ENCODE measurements at places on chromosomes 2 and 18.

- DNase-seq: no peak
These were observed 42.8 kb downstream of the KLHL14 start for GRCh38 chr18:32730068-32730467.

- DNase-seq: no peak
These were observed 470.8 kb downstream of the RIT2 start for GRCh38 chr18:42644729-42645131.

GRCh38 chr18:5972298-5972697, 77.0 kb upstream of the TMEM200C start:
- no peak for DNase-seq

- no peak for DNase-seq
These were observed 115.8 kb upstream of the CWC22 start for GRCh38 chr2:180122874-180123273.

DNA sequence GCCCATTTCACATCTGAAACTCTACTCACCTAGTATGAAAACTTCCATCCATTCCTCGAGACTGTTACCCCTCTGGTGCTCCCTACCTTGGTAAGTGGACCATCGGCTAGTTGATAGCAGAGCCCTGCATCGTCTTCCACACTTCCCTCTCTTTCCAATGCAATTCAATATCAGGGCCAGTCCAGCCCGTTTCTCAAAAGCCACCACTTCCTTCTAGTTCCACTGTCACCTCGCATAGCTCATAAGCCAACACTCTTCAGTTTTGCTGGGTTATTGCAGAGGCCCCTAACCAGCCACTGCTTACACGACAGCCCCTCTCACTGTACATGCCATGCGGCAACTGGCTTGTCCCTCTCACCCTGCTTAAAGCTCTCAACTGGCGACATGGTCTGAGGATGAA, 10.2 kb upstream of the ZNF407 start:
- no peak for DNase-seq

- DNase-seq: no peak
These were observed 36.3 kb downstream of the SLC35F5 start for GRCh38 chr2:113720167-113720566.

- no peak for DNase-seq
These were observed 53.0 kb upstream of the FOSL2 start for GRCh38 chr2:28339516-28340175.

DNA sequence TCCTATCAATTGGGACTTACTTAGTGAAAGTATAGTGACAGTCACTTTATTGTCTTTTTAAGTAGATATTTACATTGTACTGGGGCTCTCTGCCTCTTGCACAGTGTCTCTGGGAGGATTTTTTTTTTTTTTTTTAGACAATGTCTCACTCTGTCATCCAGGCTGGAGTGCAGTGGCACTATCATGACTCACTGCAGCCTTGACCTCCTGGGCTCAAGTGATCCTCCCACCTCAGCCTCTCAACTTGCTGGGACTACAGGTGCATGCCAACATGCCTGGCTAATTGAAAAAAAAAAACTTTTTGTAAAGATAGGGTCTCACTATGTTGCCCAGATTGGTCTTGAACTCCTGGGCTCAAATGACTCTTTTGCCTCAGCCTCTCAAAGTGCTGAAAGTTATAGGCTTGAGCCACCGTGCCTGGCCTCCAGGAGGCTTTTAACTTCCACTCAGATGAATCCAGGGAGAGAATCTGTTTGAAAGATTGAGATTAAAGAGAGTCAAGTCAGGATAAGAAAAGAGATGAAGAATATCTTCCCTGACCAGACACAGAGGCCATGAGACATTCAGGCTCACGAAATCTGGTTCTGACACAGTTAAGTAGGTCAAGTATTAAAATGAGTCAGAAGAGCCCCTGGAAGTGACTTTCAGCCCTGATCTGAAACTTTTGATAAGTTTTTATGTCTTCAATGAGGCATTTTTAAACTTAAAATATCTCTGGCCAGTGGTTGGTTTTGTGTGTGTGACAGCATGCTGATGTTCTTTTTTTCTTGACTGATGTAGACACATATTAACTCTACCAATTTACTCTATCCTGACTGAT, 18.3 kb downstream of the ARHGEF33 start:
- no peak for DNase-seq

GRCh38 chr2:6947929-6948676, 30.9 kb downstream of the RNF144A start:
- DNase-seq: no peak

- DNase-seq: no peak
These were observed 103.1 kb downstream of the CERS6 start for GRCh38 chr2:168559187-168559586.

DNA sequence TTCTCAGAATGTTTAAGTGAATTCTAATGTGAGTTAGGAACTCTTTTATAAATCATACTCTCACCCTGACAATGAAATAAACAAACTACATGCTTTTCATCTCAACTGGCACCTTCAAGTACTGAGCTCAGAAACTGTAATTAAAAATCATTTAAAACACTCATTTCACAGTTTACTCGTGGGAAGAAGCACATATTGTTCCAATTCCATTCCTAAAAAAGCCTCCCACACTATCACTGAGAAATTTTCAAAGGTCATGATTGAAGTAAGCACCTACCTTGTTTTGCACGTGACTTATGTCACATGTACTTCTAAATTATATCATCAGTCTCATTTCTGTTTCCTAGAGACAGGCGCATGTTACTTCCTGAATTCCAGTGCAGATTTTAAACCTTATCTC, 678.1 kb upstream of the SLC8A1 start:
- DNase-seq: no peak

- no peak for DNase-seq
These were observed 4.0 kb downstream of the KLHL29 start for GRCh38 chr2:23388756-23389514.

DNA sequence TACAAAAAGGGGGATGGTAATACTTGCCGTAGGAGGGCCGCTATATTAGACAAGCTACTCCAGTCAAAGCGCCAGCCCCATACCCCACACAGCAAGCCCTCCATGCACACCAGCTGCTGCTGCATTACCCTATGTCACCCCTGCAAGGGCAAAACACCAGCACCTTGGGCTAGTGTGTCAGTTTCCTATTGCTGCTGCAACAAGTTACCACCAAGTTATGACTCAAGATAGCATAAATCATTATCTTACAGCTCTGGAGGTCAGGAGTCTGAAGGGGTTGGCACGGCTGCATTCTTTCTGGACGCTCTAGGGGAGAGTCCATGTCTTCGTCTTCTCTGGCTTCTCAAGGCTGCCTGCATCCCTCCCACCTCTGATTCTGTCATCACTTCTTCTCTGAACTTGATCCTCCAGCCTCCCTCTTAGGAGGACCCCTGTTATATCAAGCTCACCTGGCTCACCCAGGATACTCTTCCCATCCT, 88.6 kb upstream of the ACAA2 start:
- DNase-seq: no peak

DNA sequence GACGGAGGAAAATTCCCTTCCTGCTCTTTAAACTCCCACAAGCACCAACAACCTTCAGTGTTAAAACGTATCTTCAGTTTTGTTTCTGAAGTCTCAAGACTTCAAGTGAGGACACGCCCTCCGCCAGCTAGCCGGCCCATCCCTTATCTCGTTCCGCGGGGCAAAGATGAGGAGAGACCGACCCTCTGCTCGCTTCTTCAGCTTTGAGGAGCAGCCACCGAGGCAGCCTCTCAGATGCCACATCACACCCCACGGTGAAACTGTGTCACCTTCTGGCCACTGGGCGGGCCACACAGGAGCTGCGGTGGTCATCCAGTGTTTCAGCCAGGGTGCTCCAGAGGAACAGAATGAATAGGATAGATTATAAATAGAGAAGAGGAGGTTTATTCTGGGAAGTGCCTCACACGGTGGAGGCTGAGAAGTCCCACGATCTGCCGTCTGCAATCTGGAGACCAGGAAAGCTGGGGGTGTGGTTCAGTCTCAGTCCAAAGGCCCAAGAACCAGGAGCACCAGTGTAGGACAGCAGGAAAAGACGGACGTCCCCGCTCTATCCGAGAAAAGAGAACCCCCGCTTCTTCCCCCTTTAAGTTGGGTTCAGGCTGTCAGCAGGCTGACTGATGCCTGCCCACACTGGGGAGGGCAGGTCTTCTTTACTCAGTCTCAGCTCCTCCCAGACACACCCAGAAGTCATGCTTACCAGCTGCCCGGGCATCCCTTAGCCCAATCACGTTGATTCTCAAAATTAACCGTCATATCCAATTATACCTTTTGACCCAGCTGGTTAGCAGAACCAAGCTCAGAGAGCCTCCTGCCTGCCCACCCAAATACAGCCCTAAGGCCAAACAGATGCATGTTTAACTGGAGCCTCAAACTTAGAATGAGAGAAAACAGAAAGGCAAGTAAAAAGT, 399.7 kb upstream of the ID2 start:
- DNase-seq: no peak

GRCh38 chr2:232053777-232054176, 92.3 kb downstream of the DIS3L2 start:
- DNase-seq: no peak

GRCh38 chr18:56831988-56832387, 180.8 kb downstream of the WDR7 start:
- no peak for DNase-seq

- DNase-seq: no peak
These were observed 92.2 kb downstream of the DPP4 start for GRCh38 chr2:161981679-161982250.

- no peak for DNase-seq
These were observed 404.3 kb downstream of the PID1 start for GRCh38 chr2:228866781-228867180.

GRCh38 chr2:177676636-177677035, 284.1 kb downstream of the AGPS start:
- DNase-seq: no peak

DNA sequence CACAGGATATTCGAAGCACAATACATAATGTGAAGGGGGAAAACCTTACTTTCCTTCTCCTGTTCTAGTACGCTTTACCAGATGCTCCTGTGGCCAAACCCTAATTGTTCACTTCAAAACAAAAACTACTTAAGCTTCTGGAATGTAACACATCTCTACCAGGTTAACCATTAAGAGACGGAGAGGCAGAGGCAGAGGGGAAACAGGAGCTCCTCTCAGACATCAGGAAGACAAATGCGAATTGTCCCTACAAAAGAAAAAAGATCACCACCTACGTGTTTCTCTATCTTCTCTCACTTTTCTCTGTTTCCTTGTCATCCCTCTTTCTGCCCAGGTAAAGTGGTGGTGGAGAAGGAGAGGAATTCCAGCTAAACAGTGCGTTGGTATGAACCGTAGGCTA, 266.8 kb downstream of the NRXN1 start:
- DNase-seq: no peak

DNA sequence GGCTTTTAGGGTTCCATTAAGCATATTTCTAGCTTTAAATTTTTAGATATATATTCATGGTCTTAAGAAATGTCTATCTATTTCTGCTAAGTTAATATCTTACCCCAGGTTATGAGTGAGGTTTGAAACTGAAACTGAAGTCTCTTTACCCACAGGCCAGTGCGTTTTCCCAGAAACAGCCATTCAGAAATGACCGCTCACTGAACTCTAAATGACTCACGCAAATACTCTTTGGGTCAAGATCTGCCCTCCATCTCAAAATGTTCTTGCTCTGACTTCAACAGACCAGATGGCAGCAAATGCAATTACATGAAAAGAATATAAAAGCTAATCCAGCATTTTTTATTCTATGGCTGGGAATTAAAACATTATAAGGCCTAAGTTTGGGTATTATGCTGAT, 315.2 kb downstream of the TDRD15 start:
- no peak for DNase-seq

GRCh38 chr2:11305338-11305737, 39.1 kb downstream of the ROCK2 start:
- DNase-seq: no peak

DNA sequence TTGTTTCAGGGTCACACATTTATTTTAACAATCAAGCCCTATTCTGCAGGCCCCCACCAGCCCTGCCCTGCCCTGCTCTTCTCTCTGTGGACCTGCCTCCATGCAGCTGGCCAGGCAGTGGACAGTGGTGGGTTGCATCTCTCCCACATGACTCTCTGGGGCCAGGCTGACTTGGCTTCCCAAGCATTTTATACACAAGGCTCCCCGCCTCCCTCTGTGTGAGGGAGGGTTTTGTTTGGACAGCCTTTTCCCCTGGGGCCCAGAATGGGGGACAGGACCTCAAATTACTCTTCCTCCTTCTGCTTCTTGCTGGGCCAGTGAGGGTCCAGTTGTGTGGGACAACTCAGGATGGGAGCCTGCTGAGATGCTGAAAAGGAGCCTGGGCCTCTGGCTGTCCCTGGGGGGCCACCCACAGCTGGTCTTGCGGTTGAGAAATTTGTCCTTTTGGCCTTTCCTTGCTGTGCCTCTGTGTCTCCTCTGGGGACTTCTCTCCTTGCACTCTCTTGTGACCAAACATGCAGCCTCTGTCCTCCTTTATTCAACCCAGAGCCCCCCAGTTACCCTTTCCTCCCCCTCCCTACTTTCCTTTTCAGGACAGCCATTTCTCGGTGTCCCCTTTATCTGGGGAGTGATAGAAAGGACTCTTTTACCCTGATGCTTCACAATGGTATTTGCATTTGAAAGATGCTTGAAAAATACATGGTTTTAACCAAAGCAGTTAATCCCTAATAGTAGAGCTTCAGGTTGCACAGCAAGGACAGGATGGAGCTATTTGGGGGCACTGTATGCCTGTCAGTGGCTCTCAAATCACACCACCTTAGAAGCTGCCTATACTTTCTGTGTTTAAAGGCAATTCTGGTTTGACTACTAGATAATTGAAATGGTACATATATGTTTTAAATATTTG, 151.1 kb downstream of the FHOD3 start:
- DNase-seq: no peak

DNA sequence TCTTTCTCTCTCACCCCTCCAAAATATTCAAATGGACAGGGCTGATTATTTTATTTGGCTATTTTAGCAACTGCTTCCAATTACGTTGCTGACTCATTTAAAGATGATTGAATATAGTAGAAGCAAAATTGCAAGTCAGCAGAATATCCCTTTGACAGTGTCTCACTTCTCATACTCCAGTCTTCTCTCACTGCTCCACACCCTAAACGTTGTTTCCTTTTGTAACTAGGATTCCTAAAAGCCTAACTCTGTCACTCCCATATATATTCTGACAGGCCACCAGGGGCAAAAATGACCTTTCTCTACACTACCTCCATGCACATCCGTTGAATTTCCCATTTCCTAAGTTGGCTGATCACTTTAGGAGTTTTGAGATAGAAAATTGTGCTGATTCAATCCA, 351.1 kb downstream of the RND3 start:
- DNase-seq: no peak

DNA sequence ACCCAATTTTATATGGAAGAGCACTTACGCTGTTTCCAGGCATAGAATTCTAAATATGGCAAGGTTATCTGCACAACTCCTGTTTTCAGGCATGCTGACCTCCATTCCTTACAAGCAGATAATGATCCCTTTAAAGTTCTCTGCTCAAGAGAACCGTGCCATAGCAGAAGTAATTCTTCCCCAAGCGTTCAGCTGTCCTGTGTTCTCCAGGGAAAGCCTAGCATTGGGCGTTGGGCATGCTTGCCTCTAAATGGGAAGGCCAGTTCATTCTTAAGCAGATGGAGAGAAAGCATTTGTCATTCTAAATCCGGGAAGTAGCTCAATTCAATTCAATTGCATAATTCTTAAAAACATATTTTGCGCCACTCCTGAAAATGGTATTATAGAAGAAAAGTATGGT, 55.7 kb upstream of the EML4 start:
- DNase-seq: no peak

Measured in activated CD4-positive, alpha-beta T cell treated with anti-CD3 and anti-CD28 coated beads for 24 hours (primary cell).